Mesenteric fat pad (tissue), 1 donor: ENCODE measurements at places on chromosomes 5 and 9.

DNA sequence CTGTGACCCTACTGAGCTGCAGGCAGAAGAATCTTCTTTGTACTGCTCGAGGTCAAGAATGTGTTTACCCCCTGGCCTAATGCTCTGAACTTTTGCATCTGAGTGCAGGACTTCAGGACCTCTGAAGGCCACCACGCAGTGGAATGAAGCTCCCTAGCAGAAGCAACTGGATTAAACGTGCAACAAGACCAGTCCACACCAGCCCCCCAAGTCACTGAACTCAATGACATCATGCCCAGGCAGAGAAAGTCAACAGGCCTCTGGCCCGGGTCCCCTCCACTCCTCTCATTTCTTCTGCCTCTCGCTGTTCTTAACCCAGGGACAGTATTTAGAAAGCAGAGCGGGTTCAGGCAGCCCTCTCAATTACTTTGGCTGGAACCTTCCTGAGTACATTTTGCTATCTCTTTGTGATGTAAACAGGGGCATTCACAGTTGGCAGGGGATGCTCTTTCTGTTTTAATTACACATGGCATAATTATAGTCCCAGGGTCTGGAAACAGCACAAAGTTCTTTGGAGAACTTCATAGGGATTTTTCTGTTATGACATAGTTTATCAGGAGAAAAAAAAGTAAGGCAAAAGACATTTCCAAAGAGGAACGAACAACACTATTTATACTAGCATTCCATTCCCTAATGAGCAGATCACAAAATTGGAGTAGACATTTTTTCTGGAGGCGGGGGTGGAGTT lies 108.2 kb upstream of the SPATA31D4 start:
- no peak for DNase-seq

GRCh38 chr9:25397746-25398145 lies 280.5 kb downstream of the TUSC1 start:
- DNase-seq: no peak

GRCh38 chr9:126926364-126926763 lies 11.8 kb downstream of the RALGPS1 start:
- no peak for DNase-seq

GRCh38 chr5:175235251-175235960 lies 208.6 kb downstream of the DRD1 start:
- no peak for DNase-seq

DNA sequence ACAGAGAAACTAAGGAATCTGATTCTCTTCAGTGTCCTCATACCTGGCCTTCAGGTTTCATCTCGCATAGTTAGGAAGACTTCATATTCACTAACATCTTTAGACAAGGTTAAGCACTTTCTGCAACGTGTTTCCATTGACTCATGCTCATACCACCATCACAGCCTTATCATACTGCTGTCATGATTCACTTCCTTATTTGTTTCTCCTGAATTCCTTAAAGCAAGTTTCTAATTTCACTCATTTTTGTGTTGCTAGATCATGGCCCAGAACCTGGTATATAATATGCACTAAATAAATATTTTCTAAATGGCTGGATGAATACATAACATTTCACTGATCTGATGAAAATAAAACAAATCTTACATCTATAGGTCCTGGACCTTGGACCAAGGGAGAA lies 472.9 kb downstream of the PRELID2 start:
- no peak for DNase-seq

DNA sequence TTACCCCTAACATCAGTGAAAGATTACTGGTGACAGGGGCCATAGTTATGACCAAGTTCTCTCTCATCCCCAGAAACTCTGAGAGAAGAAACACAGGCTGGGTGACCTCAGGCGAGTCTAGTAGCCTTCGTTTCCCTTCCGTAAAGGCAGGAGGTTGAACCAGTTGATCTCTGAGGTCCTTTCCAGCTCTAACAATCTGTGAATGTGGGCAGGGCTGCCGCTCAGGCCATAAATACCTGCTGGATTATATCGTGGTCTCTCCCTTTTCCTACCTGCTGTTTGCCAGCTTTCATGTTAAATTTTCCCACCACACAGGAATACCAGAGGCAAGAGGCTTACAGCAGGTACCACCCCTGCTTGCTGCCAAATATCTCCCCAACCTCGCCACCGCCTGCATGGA lies 357.5 kb downstream of the SH3GL2 start:
- no peak for DNase-seq

DNA sequence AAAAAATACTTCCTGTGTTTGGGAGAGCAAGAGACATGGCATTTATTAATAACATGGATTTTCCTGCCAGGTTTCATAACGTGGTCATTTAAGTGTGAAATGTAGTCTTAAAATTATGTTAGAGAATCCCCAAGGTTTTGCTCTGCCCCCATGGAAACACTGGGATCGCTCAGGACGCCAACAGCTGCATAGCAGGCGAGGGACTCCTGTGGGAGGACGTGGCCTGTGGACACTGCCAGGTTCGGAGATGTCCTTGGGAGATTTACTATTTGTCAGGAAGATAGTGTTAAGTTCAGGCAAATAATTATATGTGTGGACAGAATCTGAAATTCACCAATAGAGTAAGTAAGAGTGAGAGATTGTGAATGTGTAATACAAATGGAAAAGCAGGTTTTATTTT lies 977 bp downstream of the BTNL9 start:
- no peak for DNase-seq

DNA sequence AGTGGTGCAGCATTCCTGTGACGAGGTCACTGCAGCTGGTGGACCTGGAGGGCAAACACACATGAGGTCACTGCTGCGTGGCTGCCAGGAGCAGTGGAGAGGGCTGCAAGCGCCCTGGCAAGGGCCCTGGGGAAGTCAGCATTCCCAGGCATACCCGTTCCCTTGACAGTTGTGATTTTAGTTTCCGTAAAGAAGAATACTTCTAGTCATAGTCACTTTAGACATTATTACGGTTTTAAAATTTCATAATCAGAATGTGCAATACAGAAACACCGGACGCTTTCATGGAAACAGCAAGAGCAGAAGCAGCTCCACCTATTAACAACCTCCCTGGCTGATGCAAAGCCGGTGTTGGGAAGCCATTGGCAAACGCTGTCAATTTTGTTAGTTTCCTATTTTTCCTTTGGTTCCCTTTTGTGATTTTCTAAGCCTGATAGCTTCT lies 129.8 kb downstream of the GADD45G start:
- DNase-seq: no peak

- no peak for DNase-seq
These were observed 230.6 kb downstream of the GNA14 start for GRCh38 chr9:77417566-77417965.

DNA sequence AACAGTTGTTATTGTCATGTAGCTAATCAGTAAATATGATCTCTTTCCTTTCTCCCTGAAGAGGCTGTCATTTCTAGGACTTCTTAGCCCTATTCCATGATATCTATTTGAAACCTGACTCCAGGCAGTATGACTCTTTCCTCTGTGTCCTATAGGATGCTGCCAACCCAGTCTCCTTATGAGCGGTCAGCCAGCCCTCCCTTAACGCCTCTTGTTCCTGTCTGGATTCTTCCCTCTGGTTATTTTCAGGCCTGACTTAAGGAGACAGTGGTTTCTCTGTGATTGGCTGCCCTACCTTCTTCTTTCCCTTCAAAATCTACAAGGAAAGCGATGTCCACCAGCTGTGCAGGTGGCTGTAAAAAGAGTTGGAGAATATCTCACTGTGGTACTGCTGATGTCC lies 19.4 kb upstream of the C5orf63 start:
- no peak for DNase-seq

- DNase-seq: no peak
These were observed 19.5 kb upstream of the HSD17B3 start for GRCh38 chr9:96321515-96321914.

GRCh38 chr5:10358999-10359398 lies 5.5 kb downstream of the MARCHF6 start:
- no peak for DNase-seq

- DNase-seq: no peak
These were observed 118.1 kb downstream of the DPYSL3 start for GRCh38 chr5:147391781-147392180.

DNA sequence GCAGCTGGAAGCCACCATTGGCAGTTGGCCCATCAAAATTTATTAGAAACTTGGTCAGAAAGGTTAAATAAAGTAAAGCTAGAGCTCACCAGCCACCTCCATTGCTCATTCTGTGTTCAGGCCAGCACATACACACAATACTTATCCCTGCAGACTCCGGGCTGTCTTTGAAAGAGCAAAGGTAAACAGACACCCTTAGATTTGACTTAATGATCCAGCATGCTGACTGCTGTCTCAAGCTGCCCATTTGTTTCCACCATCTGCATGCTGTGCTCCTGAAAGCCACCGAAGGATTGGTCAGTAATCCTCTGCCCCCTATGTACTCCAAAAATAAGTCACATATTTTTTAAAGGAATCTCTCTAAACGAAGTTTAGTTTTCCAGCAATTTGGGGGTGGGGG lies 1059.8 kb upstream of the DMAC1 start:
- no peak for DNase-seq

DNA sequence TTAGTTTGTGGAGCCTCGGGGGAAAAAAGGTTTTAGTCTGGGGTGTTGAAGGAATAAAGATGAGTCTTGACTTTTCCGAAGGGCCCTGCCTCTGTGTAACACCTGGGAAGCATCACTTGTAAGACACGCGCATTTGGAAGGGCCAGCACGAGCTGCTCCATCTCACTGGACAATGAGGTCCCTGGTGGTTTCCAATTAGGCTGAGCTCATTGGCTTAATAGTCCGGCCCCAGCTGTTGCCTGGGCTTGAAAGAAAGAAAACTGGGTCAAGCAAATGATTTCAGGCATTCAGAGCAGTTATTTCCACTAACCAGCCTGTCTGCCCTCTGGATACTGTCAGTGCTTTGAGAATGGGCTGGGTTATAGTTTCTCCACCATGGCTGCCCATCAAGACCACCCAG lies 64.5 kb downstream of the NSUN2 start:
- DNase-seq: no peak

GRCh38 chr5:77012601-77013000 lies 17.6 kb upstream of the AGGF1 start:
- DNase-seq: no peak

DNA sequence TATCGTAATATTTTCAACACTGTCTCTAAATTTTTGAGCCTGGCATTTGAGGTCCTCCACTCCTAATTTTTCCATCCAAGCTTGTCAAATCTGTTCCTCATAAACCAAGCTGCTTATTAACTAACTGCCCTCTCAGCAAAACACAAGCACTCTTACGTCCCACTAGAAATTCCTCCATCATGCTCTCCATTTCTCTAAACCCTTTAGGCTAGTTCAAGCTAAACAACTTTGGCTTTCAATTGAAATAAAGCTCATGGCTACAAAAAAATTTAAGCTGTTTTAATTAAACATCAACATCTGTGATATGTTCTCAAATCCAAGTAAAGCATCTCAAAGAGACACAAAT lies 45.7 kb downstream of the RNF145 start:
- no peak for DNase-seq

DNA sequence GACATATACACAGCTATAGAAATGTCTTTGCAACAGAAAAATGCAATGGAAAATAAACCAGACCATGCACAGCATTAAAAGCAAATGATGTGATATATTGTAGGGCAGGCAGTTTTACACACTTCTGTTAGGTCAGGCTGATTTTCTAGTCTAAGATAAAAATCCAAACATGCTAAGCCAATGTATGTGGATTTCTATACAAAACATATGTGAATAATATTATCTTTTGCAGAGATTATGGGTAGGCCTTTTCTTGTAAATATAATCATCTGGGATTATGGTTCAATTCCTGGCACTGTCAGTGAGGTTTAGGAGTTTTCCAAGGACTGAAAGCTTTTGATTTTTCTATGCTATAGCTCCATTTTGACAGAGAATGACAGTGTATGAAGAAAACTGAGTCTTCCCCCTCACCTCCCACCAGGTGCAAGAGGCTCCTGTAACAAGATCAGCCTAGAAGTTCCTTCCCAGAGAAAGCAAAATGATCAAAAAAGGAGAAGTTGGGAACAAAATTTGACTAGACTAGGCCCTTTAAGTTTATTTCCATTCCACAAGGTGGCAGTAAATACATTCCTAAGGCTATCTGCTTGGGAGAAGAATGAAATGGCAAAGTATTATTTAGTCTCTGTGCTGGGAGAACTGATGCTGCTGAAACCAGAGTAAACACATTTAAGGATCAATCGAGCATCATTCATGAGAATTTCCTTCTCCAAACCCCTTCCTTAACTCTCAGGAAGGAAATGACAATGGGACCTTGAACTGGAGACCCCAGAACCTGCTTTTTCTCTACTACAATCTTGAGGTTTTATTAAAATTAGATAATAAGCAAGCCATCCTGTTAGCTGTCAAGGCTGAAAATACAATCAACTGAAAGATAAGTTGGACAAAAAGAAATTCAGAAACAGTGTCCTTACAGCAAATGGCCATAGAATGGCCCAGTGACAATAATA lies 133.0 kb upstream of the TUT7 start:
- no peak for DNase-seq

DNA sequence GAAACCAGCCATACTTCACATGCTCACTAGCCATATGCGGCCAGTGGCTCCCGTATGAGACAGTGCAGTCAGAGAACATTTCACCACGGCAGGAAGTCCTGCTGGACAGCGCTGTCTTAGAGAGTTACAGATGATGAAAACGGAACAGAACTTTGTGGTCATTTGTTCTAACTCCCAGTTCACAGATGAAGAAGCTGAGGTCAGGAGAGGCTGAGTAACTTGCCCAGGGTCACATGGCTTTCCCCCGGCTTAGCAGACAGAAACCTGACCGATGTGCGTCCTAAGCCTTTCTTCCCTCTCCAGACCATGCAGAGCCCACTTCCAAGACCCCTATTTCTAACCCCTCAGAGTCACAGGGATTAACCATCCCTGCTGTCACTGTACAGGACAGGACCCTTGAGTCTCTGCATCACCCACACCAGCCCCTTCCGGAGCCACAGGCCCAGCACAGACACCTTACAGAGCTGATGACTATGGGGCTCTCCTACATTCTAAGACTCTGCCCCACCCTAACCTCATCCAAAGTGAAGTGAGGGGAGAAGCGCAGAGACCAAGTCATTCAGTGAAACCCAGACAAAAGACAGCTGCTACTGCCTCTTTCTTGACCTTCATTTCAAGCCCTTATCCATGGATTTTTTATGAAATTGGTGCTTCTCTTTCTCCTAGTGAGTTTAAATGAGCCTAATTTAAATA lies 86.9 kb downstream of the PTPN3 start:
- DNase-seq: no peak

DNA sequence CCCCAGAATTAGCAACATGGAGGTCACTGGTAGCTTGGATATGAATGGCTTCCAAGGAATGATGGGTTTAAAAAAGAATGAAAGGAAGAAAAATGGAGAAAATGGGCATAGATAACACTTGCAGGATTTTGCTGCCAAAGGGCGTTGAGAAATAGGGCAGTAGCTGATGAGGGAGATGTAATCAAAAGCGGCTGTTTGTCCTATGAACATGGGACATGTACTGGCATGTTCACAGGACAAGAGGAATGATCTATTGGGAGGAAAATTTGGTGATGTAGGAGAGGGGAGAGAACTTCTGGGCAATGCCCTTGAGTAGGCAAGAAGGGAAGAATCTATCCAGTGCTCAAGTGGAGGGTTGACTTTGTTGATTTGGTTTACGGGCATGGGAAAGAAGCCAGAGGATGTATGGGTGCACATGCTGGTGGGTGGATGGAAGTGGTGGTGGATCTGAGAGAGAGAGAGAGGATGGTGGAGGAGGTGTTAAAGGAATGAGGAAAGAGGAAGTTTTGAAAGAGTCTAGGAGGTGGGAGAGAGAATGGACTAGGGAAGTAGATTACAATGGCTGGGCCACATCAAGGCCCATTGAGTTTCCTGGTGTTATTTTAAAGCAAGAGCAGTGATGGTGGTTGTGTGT lies 115.1 kb upstream of the MVB12B start:
- DNase-seq: no peak

- no peak for DNase-seq
These were observed 13.3 kb upstream of the SEC16A start for GRCh38 chr9:136496181-136496580.
